ENCODE measurements at places on chromosomes 3 and 15.

GRCh38 chr15:33031324-33031821 lies 163.1 kb downstream of the FMN1 start:
- peak; percentile 33 for DNase-seq

GRCh38 chr3:27568393-27568792 lies 84.2 kb upstream of the SLC4A7 start:
- peak; percentile 48 for DNase-seq

- DNase-seq: no peak
Measured at GRCh38 chr3:123151251-123151705, 50.5 kb upstream of the SEC22A start.

DNA sequence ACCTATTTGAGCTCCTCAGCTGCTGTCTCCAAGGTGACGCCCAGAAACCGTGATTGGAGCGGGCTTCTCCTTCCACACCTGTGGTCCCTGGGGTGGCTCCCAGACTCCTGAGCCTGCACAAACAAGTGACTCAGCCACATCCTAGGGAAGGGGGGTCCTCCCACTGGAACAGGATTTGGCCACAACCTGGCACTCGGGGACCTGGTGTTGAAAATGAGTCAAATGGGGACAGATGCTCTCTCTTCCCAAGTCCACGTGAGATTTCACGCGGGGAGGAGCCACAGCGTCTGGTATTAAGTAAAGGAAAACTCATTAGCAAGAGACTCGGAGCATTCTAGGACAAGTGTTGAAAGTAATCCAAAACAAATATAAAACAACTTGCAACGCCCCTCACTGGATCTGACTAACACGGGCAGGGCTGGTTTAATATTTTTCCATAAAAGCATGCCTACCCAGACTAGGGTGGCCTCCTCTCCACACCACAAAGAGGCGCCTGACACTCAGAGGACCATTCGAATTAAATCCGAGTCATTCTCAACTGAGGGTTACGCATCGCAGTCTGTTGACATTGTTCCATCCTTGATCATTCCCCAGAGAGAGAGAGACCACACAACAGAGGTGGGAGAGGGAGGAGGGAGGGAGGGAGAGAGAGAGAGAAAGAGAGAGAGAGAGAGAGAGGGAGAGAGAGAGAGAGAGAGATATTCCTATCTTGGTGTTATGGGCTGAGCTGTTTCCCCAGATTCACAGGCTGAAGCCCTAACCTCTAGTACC lies 74.4 kb downstream of the MGLL start:
- DNase-seq: peak; percentile 48

GRCh38 chr3:99586701-99587100 lies 51.7 kb upstream of the COL8A1 start:
- no peak for DNase-seq

GRCh38 chr15:99511531-99511865 lies 54.3 kb upstream of the MEF2A start:
- DNase-seq: no peak

GRCh38 chr15:80703965-80704364 lies 8.9 kb downstream of the ABHD17C start:
- DNase-seq: no peak

DNA sequence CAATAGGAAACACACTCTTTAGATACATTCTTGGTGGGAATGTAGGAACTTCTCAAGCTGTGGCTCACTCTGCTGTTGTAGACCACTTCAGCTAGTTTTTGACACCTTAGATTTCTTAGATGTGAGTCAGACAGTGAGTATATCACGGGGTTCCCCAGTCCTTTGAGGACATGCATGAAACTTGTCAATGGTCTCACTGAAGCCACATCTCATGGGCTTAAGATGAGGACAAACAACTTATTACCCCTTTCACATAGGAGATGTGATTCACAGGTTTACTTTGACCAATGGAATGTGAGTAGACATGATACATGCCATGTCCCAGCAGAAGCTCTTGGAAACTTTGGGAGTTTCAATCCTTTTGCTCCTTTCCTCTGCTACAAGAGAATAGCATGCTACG lies 325.5 kb downstream of the CHST2 start:
- DNase-seq: no peak

DNA sequence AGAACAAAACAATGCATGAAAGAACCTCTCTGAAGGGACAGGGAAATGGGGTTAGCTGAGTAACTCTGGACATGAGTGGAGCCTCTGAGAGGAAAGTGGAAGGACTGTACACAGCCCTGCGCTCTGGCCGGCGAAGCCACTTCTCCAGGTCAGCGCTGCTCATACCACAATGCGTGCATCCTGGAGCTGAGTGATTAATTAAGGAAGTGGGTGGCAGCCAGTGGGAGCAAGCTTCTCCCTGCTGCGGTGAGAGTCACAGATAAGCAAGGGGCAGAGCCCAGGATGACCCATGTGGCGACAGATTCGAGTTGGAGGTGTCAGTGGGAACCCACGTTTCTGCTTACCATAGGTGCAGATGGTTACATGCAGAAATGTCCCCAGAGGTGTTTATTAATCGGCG lies 48.0 kb downstream of the KLF15 start:
- DNase-seq: no peak

DNA sequence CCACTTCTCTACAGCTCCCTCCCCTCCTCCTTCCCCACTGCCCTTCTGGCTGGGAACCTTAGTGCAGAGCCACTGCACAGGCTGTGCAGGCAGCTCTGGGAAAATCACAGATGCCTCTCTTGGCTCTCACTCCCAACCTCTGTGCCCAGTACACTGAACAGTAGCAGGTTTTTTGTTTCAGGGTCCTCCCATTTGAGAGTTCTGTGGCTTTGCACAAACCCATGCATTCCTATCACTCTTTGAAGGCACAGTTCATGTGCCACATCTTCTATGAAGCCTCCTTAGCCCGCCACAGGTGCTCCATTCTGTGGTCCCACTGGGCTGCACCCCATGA lies 103.9 kb downstream of the SNRK start:
- DNase-seq: peak; percentile 92

GRCh38 chr3:30658328-30659052 lies 52.1 kb downstream of the TGFBR2 start:
- no peak for DNase-seq

GRCh38 chr15:74793135-74794028 lies 11.5 kb downstream of the CSK start:
- no peak for DNase-seq

DNA sequence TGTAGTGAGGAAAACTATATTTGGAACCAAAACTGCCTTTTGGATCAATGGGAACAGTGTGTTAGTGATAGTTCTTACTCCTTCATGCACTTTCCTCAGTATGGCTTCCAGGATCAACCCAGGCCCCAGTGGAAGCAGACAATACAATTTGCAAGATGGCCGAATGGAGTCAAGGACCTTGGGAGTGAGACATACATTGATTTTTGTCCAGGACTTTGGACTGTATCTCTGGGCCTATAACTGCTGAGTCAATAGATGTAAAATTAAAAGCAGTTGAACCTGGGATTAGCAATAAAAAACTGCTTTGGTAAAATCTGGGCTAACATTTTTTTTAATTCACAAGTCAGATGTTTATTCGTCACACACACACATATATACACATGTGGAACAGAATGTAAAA lies 1.8 kb downstream of the ARRDC4 start:
- DNase-seq: no peak

DNA sequence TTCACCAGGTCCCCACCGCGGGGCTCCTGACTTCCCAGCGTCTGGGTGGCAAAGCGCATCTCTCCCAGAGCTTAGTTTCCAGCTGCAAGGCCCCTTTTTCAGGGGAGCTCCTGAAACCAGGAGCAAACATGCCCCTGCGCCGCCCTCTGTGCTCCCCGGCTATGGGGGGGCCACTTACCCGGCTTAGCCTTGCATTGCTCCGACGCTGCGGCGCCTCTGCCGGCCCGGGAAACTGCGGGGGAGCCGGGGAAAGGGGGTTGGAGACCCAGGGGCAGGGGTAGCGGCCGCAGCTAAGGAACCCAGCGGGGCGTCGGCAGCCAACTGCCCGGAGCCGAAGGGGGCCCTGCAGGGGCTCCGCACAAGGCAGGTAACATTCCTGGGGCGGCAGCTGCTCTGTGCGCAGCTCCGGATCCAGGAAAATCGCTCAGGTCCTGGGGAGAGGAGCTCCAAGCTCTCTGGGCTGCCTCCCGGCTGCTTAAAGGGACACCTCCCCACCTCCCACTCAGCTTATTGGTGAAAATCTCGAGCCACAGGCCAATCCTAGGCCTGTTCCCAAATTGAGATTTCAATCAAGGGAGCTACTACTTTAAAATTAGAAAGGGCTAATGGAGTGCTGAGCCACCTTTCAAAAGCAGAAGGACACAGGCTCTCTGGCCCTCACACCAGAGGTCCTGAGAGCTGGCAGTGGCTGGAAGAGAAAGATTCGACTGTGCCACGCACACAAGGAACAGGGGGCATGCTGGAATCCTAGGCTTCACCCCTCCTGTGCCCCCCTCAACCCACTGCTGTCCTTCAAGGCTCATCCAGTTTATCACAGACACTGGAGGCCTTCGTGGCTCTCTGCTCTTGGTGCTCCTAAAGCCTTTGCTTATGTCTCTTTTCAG lies 42.7 kb upstream of the PRICKLE2 start:
- peak; percentile 43 for DNase-seq

DNA sequence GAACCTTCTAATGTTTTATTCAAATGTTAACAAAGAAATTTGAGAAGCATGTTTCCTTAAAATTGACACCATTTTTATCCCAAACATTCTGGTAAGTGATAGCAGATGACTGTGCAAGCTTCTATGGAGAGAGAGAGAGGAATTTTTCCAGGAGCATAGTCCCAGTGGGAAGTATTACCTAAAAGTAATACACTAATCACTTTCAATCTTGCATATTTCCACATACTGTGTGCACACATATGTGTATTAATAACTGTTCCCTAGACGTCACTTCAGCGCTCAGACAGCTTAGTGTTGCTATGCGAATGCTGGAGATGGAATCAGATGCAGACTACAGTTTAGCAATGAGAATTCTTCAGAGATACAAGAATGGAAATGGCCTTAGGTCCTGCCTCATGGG lies 424.3 kb upstream of the TPRG1 start:
- no peak for DNase-seq

GRCh38 chr3:73591286-73591800 lies 33.4 kb downstream of the PDZRN3 start:
- no peak for DNase-seq

DNA sequence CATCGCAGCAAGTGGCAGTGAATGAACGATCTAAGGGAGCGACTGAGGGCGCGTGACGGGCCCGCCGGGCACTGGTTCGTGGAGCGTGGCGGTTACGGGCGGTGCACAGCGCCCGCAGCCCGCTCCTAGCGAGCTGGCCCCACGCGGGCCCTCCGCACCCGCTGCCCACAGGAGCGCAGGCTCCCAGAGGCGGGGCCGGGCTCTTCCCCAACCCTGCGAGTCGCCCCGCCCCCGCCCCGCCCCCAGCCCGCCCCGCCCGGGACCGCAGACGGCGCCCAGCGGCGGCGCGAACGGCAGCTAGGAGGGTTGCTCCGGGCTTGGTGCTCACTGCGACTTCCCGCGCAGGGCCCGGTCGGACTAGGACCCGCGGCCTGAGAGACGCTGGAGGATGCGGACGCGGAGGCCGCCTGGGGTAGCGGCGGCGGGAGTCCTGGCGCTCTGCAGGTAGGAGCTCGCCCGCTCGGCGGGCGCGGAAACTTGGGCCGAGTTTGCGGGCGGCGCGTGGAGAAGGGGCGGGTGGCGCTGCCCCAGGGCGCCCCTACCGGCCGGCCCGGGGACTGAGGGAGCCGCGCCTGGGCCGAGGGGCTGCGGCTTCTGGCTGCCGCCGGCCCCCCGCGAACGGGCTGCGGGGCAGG lies at the start of gene C15orf39:
Gene C15orf39, plus strand, starts transcription at position 267 of the 635 bp plus-strand sequence. CDS start 4,167 bp downstream, outside the sequence.
- peak; percentile 81 for DNase-seq

DNA sequence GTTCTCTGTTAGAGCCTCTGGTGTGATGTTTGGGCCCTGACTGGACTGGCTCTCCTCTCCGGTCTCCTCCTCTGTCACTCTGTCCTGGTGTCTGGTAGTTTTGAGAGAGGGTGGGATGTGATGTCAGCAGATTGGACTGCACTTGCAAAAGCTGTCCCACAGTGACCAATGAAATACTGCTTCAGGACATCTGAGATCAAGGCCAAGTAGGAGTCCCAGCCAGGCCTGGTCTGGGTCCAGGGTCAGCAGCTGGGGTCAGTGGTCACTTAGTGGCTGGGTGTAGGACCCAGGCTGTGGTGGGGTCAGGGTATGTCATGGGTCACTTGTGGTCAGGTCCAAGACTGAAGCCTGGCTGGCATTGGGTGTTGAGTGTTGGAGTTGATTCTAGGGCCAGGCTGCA lies 20.9 kb downstream of the ALDH1L1 start:
- DNase-seq: no peak

DNA sequence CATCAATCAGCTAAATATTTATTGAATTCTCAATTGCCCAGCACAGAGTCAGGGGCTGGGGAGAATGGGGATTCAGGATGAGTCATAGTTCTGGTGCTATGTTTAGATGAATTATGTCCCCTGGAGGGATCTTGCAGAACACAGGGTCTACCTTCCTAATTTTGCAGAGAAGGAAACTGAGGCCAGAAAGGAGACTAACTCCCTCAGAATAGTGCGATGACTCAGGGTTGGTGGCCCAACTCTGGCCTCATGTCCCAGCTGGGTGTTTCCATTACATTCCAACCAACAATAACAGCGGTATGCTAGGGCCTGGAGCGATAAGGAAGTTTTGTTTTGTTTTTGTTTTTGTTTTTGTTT lies 270.9 kb downstream of the TLE3 start:
- no peak for DNase-seq

GRCh38 chr3:27220166-27220565 lies 149.0 kb downstream of the NEK10 start:
- DNase-seq: no peak

DNA sequence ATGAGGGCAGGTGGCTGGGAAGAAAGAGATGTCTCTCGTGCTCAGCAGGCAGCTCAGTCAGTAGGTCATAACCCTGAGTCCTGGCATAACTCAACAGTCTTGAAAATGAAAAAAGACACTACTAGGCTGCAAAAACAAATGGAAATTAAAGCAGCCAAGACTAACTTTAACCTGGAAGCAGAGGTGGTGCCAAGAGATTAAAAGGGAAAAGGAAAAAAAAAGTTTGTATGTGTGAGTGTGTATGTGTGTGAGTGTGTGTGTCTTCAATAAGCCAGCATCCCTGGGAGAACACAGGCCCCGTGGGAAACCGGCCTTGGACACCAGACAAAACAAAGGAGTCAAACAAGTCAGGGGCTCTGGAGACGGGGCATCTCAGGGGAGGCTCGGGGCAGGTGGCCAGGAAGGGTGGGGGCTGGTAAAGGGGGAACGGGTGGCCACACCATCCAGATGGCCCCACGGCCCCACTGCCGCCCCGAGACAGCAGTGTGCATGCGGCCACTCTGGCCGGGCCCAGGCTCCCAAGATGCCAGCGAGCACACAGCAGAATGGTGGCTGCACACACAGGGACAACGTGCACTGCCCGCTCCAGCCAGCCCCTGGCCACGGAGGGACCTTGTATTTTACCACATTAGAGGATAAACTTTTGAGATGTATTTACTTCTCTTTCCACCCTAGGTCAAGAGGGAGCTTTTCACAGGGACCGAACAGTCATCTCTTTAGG lies 23.8 kb downstream of the CYFIP1 start:
- DNase-seq: no peak

GRCh38 chr3:158731486-158731885 lies 771 bp downstream of the RARRES1 start:
- no peak for DNase-seq

DNA sequence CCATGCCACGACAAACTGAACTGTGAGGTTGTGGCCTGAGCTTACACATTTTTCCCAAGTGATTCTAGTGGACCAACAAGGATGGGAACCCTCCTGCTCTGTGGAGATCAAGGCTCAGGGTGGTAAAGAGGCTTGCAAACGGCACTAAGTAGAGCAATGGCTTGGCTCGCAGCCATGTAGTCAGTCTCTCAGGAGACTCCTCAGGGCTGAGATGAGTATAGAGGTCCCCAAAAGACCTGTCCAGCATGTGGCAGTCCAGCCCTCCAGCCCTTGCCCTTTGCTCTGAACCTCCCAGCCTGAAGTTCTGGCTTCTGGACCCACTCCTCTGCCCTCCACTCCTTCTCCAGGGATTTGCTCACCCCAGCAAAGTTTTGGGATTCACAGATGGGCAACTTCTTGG lies 8.3 kb upstream of the CAMP start:
- DNase-seq: no peak

Data from body of pancreas (tissue), 4 donors.